Hippocampal formation (tissue), 2 donors: ENCODE measurements at places on chromosomes 7 and 10.
A peak's percentile ranks its signal among the peaks of the same experiment; 100 is the strongest.

GRCh38 chr10:58262766-58263165 is 4.9 kb downstream of the IPMK start:
- DNase-seq, result no peak

DNA sequence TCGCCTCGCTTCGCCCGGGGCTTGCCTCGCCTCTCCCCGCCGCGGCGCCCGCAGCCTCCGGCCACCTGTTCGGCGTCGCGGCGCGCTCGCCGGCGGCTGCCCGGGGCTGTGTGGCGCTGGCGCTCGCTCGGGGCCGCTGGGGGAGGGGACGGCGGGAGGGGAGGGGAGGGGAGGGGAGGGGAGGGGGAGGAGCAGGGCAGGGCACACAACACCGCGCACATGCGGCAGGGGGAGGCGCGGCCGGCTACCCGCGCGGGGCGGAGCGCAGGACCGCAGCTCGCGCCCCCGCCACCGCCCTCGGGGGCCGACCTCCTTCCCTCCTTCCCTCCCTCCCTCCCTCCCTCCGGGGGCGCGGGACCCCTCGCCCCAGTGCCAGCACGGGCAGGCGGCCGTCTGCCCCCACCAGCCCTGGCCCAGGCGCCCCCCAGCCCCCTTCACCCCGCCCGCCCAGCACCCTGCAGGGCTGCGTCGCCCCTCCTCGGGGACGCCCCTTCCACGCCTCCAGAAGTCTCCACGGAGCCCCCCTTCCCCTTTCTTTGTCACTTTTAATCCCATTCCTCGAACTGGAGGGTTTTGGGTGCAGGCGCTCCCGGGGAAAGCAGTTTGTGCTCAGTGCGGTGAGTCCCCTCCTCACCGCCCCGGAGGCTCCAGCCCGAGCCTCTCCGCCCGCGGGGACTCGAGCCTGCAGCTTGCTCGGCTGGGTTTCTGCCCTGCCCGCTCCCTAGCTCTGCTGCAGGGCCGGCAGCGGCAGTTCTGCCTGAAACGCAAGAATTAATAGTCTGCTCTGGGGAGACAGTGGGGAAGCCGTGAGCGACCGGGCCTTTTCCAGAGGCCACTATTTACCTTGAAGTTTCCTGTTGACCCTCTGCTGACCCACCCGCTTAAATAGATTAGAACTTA is at the start of gene PARD3:
TSS of gene PARD3 (minus strand) at position 112 of the 900 bp plus-strand sequence. CDS start 301 bp downstream, outside the sequence.
- no peak for DNase-seq

- no peak for DNase-seq
Observed at GRCh38 chr10:114436941-114437340, 32.6 kb upstream of the AFAP1L2 start.

DNA sequence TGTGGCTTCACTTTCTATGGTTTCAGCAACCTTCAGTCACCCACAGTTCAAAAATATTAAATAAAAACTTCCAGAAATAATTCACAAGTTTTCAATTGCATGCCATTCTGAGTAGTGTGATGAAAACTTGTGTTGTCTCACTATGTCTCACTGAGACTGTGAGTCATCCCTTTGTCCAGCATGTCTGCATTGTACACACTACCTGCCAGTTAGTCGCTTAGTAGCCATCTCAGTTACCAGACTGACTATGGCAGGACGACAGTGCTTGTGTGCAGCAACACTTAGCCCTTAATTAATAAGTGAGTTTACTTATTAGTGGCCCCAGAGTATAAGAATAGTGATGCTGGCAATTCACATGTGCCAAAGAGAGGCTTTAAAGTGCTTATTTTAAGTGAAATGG is 22.5 kb downstream of the CCDC186 start:
- no peak for DNase-seq

- DNase-seq, result no peak
Observed at GRCh38 chr10:52853704-52854103, 81.1 kb upstream of the MBL2 start.

- DNase-seq, result no peak
Observed at GRCh38 chr7:95828824-95829790, 56.8 kb downstream of the DYNC1I1 start.

DNA sequence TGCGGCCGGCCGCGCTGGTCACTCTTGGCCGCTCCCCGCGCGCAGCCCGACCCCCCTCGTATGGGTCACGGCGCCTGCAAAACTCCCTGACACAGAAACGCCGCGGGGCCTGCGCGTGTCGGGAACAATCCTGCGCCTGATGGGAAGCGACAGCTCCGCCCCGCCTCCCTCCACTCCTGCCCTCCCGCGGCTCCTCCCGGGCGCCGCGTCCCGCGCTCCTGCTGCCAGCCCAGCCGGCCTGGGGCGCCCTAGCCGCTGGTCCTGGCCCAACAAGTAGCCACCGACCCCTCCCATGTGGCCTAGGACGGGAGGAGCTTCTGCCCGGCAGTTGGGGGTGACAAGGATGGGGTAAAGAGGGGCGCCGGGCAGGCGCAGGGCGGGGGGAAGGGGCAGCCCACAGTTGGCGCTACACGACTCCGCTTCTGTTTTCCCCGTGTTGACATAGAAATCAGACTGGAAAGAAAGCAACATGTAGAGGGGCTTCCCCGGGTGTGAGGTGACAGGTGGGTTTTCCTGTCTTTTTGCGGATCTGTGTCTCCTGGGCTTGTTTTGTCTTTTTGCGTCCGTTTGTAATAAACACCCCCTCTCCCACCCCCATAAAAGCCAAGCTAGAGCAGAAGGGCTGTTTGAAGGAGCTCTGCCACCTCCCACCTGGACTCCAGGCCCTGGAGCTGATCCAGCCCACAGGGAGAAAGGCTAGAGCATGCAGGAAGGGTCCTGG is 35.1 kb upstream of the PAX2 start:
- DNase-seq, result no peak

DNA sequence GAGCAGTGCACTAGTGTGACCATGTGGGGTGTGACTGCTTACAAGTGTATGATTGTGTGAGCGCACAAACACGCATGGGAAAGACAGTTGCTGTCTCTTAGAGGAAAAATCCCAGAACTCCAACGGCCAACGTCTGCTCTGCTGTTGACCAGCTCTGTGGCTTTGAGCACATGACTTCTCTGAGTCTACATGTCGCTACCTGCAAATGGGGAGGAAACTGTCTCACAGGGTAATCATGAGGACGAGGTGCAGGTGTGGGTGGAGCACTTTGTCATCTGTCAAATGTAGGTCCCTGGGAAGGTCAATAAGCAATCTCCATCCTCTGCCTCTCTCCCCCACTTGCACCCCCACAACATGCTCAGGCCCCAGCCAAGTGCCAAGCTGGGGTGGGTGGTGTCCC is 31.2 kb upstream of the TLX1 start:
- DNase-seq, result no peak

DNA sequence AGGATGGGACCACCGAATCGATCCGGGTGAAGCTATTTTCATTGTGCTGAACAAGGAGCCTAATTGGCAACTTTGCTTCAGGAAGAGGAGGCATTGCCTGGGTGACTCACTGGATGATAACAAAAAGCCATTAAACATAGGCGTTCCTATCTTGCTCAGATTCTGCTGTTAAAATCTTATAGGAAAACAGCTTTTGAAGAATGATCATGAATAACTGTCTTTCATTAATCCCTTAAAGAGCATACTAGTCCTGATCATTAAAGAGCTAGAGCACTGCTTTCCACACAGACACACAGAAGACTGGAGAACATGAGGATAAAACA is 174.2 kb upstream of the IMMP2L start:
- no peak for DNase-seq

- no peak for DNase-seq
Observed at GRCh38 chr10:113746217-113746957, 5.1 kb upstream of the PLEKHS1 start.

- no peak for DNase-seq
Observed at GRCh38 chr10:28386503-28386868, 83.6 kb upstream of the MPP7 start.

DNA sequence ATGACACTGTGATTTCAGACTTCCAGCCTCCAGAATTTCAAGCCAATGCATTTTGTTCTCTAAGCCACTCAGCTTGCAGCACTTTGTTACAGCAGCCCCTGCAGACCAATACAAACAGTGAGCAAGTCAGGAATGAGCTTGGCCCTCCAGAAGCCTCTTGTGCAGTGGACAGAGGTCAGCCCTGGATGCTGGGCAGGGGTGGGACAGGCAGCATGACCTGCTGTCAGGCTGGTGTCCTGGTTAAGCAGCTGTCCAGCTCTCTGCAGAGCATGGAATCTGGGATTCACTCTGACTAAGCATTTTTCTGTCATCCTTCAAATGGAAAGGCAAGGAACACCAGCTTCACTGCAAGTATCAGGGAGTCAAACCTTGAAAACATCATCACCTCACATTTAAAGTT is 85.5 kb upstream of the GDF10 start:
- no peak for DNase-seq

GRCh38 chr7:138245216-138245615 is 169.0 kb downstream of the AKR1D1 start:
- no peak for DNase-seq

GRCh38 chr7:33511778-33512177 is 382.4 kb downstream of the BBS9 start:
- no peak for DNase-seq

GRCh38 chr7:134875867-134876266 is 96.4 kb downstream of the CALD1 start:
- DNase-seq, result no peak

- peak; percentile 79 for DNase-seq
Observed at GRCh38 chr7:4725014-4725849, 43.1 kb downstream of the FOXK1 start.

DNA sequence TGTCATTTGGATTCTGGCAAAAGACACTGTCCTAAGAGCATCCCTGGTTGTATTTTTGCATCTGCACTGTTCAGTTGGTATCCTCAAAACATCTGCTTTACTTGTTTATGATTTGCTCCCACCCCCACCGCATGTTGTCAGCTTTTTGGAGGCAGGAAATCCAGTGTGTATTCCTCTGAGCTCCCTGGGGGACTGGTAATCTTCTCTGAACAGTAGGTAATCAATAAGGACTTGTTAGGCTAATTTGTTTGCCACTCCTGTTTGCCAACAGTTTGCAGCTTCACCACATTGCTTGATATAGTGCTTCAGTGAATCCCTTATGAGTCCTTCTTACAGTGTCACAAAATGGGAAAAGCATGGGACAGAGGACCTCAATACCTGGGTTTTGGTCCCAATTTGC is 49.1 kb downstream of the FEZF1 start:
- DNase-seq, result no peak

DNA sequence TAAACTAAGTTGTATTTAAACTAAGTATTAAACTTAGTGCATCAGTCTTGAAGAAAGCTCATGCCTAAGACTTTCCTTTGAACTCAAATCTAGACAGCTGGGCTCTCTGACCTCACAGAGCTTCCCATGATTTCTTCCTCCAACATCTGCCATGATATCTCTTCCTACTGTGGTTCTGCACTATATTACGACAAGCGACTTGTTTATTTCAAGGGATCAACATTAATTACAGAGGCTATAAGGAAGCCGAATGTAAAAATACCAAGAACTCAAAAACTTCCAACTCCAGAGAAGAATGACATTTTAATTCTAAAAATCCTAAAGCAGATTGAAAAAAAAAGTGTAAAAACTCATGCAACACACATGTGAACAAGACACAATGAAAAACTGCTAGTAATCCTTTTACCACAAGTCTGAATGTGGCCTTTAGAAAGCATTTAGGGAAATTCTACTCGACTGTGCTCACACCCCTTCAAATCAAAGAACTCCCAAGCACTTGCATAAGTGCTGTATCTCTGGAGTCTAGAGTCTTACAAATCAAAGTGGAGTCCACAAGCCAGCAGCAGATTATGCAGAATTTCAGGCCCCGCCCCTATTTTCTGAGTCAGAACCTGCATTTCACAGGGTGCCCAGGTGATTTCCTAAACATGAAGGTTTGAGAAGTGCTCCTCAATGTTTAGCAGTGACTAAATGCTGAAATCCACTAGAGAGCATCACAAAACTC is 22.7 kb upstream of the WASHC2A start:
- DNase-seq, result no peak

- DNase-seq, result no peak
Observed at GRCh38 chr10:48494611-48495010, 110.3 kb downstream of the ARHGAP22 start.

- DNase-seq, result no peak
Observed at GRCh38 chr10:131650169-131650705, 250.6 kb upstream of the PPP2R2D start.

DNA sequence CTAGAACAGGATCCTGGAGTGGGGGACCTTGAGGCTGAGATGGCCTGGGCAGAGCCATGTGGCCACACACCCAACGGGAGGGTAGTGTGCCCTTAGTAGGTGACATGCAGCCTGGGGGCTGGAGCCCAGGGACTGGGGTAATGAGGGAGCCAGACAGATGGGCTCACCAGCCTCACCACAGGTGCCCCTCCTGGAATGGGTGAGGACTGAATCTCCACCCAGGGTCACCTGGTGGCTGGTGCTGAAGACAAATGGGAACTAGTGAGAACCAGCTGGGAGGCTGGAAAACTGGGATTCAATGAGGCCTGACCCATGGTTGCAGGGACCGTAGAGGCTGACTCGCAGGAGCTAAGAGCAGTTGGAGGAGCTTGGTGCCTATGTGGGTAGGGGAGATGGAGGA is 6.1 kb downstream of the ZP3 start:
- DNase-seq, result no peak

DNA sequence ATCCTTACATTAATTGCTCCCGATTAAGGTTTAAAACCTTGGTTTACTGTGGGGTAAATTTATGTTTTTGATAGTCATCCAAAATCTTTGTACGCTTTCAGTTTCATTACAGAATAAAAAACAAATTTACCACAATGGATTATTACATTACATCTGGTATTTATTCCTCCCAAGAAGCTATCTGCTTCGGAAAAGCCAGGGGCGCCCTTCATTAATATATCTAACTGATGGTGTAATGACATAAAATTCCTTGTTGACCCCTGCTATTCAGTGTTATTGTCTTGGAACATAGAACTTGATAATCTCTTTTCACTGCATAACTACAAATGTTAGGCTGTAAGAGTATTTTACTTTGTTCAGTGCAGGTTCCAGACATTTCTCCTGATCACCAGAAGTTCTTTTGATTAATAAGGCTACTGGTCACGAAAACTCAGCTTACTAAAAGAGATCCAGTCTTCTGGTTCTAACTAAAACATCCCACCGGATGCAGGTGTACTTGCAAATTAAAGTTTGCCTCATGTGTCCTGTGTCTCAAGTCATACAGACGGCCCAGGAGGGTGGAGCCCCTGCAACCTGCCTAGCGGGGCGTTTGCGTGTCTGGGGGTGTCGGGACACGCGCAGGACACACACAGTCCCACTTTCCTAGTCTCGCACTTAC is 581 bp upstream of the GLCCI1 start:
- DNase-seq, result no peak

GRCh38 chr7:70539617-70540016 is 592.3 kb upstream of the GALNT17 start:
- no peak for DNase-seq

DNA sequence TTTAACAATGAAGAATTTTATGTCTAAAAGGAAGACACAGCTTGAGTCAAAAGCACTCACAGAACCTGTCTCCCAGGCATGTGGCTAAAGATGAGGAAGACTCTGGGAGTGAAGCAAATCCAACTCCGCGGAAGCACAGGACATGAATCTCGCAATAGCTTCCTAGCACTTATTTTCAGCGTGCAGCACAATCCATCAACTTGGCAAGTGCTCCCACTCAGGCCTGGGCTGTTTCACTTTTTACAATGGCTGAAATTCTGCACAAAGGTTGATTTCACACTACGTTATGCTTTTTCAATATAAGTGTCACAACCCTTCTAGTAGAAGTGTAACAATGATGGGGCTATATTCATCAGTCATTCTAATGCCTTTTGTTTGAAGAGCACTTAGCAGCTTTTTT is 180.2 kb downstream of the XPNPEP1 start:
- no peak for DNase-seq
